KG1 (cell line): ENCODE measurements at places on chromosomes 4 and X.

- no peak for DNase-seq
These were observed 35.4 kb downstream of the SNX25 start for GRCh38 chr4:185244763-185245162.

DNA sequence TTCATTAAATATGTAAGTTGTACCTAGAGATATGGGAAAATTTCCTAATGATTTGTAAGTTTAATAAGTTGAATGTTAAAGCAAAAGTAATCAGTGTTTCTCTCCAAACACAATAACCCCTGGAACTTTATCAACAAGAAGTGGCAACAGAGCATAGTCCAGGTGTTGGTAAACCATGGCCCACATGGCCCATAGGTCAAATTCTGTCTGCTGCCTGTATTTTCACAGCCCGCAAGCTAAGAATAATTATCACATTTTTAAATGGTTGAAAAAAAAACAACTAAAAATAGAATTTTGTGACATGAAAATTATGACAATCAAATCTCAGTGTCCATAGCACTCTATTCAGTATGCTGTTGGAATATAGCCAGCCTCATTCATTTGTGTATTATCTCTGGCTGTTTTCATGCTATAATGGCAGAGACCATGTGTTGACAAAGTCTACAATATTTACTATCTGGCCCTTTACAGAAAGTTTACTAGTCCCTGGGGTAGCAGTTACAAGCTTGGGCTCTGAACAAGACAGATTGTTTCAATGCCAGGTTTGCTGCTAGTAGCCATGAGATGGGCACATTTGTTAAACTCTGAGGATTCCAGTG, 395.8 kb downstream of the GASK1B start:
- no peak for DNase-seq

GRCh38 chr4:34633241-34633640, 1611.1 kb downstream of the ARAP2 start:
- DNase-seq: no peak

DNA sequence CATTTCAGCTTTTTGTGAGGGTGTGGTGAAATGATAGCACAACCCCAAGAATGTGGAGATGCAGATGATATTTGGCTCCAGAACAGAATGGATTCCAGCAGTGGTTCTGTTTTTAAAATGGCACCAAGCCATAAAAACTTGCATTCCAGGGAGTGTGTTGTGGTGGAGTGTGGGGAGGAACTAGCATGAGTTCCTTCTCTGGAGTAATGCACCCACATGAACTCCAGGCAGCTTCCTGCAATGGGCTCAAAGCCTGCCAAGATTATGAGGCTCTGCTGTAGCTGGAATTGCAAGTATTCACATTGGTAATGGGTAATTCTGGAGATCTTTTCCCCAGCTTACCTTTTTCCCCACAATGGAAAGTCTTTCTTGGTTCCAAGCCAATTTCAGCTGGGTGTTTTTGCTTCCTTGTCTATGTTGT, 161.4 kb downstream of the RAB28 start:
- DNase-seq: no peak

- no peak for DNase-seq
These were observed 7.5 kb downstream of the USP9X start for GRCh38 chrX:41092776-41093175.

DNA sequence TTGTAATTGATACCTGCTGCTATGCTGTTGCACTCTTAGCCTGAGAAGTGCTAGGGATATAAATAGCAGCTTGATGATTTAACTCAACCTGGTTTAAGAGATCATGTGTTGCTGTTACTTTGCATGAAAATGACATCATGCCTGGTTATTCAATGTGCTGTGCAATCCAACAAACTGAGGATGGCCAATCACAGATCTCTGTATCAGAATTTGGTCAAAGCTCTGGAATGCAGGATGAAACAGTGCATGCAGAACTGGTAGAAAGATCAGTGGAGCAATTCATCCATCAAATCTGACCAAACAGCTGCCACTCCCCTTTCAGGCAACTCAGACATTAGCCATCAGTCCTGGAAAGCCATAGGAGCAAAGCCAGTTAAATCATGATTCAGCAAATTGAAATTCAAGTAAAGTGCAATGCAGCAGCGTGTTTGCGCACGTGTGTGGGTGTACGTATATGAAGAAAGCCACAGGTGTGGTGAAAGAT, 160.3 kb upstream of the RASGEF1B start:
- DNase-seq: no peak

DNA sequence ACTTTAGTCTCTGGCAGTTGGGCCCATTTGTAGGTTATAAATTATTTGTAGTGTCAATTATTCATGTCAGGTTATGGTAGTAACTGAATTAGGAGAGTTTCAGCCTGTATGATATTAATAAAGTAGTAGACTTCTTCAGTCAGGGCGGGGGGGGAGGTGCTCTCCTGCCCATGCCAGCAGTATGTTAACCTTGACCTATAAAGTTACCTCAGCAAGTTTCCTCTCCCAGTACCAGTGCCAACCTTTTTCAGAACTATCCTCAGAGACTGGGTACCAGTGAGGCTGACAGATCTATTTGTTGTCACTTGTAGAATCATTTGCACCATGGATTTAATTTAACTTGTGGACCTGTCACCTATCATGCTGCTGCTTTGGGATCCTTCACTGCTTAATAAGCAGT, 88.0 kb downstream of the PRRG1 start:
- no peak for DNase-seq

- DNase-seq: no peak
These were observed 488.1 kb upstream of the ARX start for GRCh38 chrX:25503826-25504225.

- DNase-seq: no peak
These were observed 134.4 kb downstream of the SMIM20 start for GRCh38 chr4:26048378-26048882.

DNA sequence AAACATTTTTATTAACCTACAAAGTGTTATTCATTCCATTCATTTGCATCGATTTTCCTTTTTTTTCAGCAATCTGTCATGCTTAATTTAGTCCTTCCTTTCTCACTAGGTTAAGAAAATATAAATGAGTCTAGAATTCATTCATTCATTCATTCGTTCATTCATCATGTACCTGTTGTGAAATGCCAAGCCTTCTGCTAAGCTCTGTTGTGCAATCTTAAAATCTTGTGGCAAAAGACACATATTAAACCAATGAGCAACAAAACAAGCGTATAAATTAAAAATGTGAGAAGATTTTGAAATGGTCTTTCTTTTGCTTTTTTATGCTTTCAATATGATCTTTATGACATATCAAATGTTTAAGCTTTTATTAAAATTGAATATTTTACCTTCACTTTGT, 88.6 kb upstream of the MAD2L1 start:
- no peak for DNase-seq

DNA sequence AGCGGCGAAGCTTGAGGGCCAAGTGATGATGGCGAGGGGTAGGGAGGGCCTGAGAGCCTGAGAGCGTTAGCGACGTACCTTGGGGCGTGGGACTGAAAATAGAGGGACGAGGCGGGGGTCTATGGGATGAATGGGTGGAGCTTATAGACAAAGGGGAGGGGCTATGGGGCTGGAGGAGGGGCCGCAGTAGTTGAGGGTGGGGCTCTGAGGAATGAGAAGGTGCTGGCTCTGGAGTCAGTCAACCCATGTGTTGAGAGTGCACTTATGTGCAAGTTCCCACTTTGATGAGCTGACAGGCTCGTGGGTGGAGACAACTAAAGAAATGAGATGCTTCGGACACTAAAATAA, 488 bp downstream of the TBC1D25 start:
- DNase-seq: no peak

GRCh38 chr4:47017494-47017893, 13.9 kb upstream of the GABRB1 start:
- DNase-seq: no peak
